IPS-NIHi11 (cell line): ENCODE measurements at places on chromosomes 1 and 21.
A peak's percentile ranks its signal among the peaks of the same experiment; 100 is the strongest.

GRCh38 chr1:167472752-167473521 is 45.4 kb downstream of the CD247 start:
- DNase-seq = no peak

- no peak for DNase-seq
Observed at GRCh38 chr1:19360016-19360415, 47.9 kb downstream of the SLC66A1 start.

GRCh38 chr1:19112891-19113696 is 97.0 kb downstream of the UBR4 start:
- DNase-seq = no peak

DNA sequence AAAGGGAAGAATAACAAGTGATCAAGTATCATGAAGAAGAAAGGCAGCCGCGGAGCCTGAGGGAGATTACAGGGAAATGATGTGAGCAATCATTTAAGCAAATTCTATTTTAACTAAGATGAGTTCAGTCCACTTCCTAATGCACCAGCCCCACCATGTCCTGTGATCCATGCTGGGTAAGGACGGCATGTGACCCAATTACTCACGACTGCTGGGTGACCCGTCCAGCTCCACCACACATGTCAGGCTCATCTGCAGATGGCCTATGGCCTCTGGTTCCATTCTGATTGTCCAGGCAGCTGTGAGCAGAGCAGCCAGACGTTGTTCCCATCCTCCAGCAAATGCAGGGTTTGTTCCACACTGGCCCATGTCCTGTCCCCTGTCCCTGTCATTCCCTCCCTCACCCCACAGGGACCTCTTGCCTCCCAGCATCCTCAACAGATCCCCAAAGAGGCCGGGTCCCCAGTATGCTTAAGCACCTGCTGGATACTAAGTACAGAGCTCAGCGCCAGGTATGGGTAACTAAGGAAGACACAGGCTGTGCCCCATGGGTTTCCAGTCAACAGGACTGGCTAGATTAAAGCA is 87.9 kb downstream of the MATN1 start:
- DNase-seq = no peak

DNA sequence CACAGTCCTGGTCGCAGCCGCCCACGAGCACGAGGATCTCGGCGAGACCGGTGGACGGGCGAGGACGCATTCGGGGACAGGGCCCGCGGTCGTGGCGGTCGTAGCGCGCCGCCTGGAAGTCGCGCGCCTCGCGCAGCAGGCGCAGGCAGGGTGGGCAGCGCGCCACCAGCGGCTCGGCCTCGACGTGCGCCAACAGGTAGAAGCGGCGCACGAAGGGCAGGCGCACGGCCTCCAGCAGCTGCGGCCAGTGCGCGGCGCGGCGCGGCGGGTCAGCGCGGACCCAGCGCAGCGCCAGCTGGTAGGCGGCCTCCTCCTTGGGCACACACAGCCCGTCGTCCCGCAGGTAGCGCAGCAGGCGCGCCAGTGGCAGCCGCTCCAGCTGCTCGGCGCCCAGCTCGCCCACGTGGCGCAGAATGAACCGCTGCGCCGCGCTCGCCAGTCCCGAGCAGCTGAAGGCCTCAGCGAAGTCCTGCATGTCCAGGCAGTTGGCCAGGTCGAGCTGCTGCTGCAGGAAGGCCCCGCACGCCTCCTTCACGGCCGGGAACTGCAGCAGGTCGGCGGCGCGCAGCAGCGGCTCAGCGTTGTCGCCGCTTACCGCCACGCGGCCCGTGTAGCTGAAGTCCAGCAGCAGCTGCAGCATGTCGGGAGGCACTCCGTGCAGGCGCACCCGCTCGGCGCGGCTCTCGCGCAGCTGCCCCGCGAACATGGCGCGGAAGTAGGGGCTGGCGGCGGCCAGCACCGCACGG is 573 bp downstream of the KLHL21 start:
- DNase-seq = peak; percentile 66

DNA sequence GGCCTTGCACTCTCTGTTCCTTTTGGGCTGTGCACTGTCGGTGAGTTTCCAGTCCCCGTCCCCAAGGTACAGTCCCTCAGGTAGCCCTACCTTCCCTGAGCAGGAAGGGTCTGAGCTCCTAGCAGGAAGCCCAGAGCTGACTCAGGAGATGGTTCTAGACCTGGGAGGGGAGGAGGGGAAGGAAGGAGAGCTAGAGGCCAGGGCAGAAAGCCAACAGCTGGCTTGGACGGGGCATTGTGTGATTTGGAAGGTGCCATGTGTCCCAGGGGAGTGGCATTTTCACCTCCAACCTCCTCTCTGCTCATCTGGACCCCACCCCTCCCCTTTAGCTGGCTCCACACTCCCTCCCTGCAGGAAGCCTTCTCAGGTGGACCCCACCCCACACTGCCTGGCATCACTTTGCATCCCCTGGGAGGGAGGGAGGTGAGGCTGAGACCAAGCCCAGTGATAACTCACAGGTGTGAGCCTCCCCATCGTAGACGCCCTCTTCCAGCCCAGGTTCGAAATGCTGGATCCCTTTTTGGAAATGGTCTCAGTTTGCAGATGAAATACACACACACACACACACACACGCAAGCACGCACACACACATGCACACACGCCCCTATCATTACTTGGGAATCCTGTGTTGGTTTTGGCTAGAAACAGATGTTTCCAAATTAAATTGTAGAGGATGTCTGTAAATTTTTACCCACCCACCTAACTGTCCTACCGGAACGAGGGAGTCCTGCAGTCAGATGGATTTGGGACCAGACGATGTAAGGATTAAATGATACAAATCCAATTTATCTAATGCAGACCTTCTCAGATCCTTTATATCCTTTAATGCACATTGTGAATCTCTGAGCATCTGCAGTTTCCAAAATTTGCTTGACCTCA is 19.7 kb upstream of the IFNLR1 start:
- no peak for DNase-seq

DNA sequence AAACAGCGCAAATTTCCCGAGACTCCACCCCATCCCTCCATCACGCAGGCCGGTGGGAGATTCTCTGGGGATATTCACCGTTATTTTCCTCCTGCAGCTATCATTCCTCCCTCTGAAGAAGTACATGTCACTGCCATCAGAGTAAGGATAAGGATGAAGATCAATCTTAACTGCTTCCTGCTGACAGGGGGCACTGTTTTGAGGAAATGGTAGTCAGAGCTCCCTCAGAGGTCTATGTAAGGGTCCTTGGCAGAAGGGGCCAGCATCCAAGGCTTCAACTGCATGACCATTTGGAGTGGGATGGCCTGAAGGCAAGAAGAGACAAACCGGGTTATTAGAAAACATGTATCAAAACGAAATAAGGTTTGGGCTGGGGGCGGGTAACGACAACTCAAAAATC is 111.5 kb downstream of the KCNK1 start:
- no peak for DNase-seq

GRCh38 chr1:155039308-155039669 is 5.7 kb downstream of the DCST1 start:
- no peak for DNase-seq

- no peak for DNase-seq
Observed at GRCh38 chr21:34706337-34706736, 37.5 kb downstream of the CLIC6 start.

- DNase-seq = no peak
Observed at GRCh38 chr1:66240491-66241484, 293.2 kb upstream of the SGIP1 start.

DNA sequence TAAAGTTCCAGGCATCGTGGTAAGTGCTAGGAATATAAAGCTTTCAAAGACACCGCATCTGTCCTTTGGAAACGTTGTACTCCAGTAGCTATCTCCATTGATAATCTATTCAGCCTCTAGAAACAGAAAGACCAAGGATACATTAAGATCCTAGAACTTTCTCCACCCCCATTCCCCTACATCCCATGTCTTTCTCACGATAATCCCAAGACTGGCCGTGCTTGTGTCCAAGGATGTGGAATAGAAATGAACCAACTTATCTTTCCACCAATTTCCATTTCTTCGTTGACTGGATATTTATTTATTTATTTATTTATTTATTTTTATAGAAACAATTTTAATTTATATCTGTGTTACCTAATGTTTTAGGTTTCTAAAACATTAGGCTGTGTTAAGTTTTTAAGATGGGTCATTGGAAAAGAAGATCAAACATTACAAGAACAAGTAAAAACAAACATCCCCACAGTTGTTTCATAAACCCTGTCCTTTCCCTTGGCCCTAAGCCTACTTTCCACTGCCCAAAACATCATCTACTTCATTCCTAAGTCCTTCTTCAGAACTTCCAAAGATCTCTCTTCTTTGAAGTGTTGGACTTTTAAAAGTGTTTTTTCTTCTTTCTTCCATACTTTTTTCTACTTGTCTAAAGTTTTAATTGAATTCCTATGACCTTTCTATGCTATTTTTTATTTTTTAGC is 39.7 kb downstream of the LRRC8C start:
- DNase-seq = no peak

DNA sequence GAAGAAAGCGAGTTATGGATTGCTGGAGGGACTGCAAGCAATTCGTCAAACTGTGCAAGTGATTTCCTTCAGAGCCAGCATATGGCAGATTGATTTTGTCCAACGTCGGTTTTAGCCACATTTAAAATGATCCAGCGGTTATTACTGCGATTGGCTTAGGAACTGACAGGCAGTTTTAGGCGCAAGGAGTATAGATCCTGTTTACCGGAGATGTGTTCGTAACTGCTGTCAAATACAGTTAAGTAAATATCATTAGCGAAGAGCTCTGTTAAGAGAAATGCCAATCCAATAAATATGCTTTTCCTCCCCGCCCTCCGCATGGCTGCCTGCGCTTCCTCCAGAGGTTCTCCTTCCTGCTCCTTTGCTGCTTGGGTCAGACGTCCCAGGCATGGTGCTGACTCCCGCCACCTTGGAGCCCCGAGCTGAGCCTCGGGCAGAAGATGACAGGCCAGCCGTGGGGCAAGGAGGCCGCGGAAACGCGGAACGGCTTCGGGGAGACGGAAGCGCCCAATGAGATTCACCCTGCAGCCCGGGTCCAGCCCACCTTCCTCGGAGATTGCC is 9.4 kb upstream of the BARHL2 start:
- no peak for DNase-seq

DNA sequence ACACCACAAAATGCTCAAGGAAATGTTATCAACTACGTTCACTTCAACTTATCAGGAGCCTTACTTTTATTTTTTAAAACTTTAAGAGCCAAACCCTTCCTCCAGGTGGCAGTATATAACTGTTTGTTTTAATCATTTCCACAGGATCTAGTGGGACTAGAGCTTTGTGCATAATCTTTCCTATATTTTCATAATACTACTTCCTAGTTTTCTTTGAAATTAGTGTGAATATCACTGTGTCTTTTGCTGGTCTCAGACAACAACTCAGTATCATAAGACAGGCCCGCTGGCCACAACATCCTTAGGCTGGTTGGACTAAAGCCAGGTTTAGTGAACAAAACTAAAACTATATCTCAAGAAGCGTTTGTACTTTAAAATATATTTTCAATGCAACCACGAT is 145.5 kb downstream of the TIAM1 start:
- DNase-seq = peak; percentile 37

- DNase-seq = peak; percentile 100
Observed at GRCh38 chr1:21607549-21608529, 61.3 kb downstream of the RAP1GAP start.

DNA sequence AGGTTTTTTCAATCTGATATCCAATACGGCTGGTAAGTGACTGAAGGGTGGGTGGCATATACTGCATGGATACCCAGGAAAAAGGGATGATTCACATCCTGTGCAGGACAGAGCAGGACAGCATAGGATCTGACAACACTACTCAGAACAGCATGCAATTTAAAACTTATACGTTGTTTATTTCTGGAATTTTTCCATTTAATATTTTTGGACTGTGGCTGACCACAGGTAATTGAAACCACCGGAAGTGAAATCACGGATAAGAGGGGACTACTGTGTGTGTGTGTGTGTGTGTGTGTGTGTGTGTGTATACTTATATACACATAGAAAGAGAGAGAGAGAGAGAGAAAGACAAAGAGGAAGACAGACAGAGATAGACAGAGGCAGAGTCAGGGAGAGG is 23.0 kb downstream of the ERICH3 start:
- no peak for DNase-seq

- peak; percentile 96 for DNase-seq
Observed at GRCh38 chr1:228378090-228378872, 28.4 kb downstream of the TRIM11 start.

GRCh38 chr1:5526385-5526750 is 465.9 kb downstream of the NPHP4 start:
- DNase-seq = no peak

- DNase-seq = no peak
Observed at GRCh38 chr21:37087188-37087587, 14.1 kb downstream of the TTC3 start.

- no peak for DNase-seq
Observed at GRCh38 chr1:67635055-67635809, 49.8 kb upstream of the GADD45A start.
